LNCaP clone FGC (cell line): ENCODE measurements at places on chromosomes 7 and 10.

DNA sequence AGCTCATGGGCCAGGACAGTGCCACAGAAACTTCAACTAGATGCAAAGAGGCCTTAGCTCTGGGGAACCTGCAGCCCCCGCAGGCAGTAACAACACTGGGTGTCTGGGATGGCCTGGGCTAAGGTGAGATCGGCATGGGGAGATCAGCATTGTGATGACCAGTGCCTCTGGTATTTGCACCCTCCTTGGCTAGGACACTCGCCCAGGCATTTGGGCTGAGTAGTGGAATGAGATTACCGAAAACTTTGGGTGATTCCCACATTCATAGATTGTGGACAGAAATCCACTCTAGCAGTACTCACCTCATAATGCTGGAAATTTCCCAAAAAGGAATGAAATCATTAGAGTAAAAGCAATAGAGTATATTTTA, 70.6 kb upstream of the ZMIZ2 start:
- no peak for DNase-seq

DNA sequence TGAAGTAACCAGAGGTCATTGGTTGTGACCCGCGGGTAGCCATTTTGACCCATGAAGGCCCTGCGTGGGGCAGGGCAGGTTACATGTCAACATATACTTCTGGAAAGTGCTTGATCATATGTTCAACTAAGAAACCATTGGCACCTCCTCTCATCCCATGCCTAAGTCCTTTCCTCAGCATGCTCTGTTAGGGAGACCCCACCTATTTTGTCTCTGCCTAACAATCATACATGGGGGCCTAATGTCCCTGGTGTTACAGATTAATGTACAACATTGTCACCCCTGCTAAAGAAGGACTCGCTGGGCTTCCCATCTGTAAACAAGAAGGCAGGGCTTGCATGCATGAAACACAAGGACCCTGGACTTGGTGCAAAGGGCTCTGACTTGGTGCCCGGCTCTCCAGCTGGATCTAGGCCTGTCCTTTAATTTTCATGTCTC, 133.7 kb upstream of the TNS3 start:
- no peak for DNase-seq

GRCh38 chr7:98387544-98388226, 13.2 kb downstream of the BAIAP2L1 start:
- DNase-seq, result no peak

- DNase-seq, result no peak
Observed at GRCh38 chr10:6482737-6483357, 97.2 kb downstream of the PRKCQ start.

DNA sequence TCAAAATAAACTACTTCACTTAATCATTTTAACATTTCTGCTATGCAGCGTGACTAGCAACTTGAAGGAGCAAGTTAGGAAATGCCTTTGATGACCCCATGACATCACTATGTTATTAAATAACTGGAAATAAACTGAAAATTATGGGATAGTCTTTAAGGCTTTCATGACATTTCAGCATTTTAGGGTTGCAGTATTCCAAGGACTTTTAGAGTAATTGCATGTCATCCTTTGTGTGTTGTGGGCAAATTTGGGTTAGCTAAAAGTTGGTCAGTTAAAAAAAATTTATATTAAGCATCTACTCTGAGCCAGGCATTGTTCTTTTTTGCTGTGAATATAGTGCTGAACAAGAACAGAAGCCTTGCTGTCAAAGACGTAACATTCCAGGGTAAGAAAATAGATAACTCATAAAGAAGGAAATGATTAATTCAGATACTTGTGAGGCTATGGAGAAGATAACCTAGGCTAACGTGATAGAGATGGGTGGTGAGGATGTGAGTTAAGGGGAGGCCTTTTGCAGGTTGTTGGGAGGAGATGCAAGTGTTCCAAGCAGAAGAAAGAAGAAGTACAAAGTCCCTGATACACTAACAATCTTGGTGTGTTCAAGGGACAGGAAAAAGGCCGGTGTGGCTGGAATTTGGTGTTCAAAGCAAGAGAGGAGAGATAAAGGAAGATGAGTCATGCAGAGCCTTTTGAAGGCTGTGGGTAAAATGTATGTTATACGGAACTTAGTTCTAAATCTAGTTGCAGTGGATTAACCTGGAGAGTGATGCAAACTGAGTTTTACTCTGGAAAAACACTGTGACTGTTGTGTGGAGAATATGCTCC, 610.2 kb downstream of the AUTS2 start:
- no peak for DNase-seq

DNA sequence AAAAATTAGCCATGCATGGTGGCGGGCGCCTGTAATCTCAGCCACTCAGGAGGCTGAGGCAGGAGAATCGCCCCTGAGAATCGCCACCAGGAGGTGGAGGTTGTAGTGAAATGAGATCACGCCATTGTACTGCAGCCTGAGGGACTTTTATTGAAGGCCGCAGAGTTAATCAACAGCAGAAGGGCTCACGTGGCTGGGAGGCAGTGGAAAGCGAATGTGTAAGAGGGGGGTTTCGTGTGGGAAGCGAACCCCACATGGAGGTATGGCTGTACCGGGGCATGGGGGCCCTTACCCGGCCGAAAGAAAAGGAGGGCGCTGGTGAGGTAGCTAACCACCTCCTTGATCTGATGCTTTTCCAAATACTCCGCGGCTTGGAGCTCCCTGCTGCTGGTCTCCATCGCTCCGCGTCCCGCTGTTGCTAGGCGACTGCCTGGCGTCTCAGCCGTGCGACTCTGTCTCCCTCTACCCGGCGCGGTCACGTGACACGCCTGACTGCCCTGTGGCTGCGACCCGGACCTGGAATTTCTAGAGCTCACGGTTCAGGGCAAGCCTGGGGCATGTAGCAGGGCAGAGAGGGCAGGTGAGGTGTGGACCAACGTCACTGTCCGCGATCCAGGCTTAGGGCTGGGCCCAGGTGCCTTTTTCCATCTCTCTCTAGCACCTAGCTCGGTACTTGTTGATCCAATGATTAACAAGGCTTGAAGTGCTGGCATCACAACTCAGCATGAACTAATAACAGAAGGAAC, at the start of gene EFCAB10:
Gene EFCAB10 (minus strand): TSS at position 428 of the 746 bp plus-strand sequence. CDS start 30 bp downstream, at position 398.
- DNase-seq, result no peak

DNA sequence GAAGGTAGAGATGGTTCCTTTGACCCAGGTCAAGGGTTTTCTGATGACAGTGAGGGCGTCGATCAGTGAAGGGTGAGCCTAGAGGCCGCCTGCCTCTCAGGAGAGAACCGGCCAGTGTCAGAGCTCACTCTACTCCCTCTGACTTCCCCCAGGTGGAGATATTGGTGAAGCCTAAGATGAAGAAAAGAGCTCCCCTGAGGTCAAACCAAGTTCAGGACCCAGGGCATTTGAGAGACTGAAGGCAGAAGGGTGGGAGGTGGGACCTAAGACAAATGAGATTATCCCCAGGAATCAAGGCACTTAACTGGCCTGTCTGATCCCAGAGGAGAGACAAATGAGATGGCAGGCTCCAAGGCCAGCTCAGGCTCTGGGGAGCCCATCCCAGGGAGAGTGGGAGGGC, 104.7 kb downstream of the CDH23 start:
- DNase-seq, result no peak

DNA sequence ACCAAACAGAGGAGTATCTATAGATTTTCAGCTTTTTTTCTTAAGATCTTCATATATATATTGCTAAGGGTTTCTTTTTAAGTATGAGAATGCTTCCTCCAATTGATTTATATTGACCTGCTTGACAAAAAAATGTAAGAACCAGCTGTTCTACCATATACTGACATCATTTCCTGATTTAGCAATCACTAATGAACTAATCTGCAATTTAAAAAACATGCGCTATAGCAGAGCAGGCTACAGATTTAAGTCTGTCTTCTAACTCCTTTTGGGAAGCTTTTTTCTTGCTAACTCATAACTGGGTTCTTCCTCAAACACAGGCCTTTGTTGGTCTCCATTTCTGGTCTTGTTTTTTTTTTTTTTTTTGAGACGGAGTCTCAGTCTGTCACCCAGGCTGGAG, 33.2 kb downstream of the ABCC2 start:
- DNase-seq, result no peak

GRCh38 chr7:114970732-114971131, 48.8 kb downstream of the MDFIC start:
- DNase-seq, result no peak

DNA sequence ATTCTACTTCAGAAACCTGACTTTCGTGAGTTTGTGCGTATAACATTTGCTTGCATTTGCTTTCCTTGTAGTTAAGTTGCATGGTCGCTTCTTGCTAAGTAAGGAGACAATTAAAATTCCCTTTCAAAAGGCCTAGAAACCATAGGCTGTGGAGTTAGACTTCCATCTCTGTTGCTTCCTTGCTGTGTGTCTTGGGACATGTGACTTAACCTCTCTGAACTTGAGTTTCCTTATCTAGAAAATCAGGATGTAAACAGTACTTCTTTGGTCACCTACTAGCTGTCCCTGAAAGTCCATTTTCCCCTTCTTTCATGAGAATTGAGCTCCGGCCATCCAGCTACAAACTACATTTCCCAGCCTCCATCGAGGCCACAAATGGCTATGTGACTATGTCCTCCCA, 89.2 kb downstream of the ITIH5 start:
- DNase-seq, result no peak

- no peak for DNase-seq
Observed at GRCh38 chr10:128476845-128477244, 350.6 kb upstream of the MKI67 start.

DNA sequence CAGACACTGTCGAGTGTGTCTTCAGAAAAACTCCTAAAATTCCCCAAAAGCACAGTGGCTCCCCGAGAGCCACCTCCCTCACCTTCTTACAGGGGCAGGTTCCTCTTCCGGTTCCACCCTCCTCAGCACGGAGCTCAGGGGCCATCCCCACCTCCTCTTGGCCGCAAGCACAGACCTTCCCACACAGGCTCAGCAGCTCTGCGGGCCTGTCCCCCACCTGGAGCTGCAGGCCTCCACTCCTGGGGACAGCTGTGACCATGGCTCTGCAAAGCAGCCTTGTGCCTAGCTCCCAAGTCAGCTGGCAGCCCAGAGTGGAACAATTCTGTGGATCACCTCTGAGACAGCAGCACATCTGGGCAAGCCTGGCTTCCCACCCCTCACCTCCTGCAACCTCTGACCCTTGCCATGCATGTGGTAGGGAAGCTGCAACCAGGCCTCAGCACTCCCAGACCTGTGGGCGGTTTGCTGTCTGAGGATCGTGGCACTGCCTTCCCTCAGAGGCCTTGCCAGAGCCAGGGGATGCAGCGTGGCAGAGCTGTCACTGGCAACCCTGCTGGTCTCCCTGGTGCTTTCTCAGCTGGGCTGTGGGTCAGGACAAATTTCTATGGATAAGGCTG, 79.7 kb downstream of the ALOX5 start:
- DNase-seq, result no peak

DNA sequence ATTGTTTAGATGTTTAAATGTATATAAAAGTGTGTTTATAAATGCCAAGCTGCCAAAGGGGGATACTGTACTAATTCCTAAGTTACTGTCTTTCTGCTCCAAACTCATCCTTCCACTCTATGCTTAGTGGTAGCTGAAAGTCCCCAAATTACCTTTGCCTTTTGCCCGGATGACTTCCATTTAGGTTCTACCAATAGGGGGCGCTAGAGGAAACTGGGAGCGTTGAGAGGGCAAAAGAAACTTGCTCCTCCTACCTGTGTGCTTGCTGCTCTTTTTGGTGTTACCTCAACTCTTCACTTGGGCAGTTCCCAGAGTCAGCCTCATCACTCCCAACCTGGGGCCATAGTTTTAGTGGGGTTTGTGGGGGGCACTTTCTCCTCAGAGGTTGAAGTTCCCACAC, 5.9 kb upstream of the OR2A25 start:
- DNase-seq, result no peak

DNA sequence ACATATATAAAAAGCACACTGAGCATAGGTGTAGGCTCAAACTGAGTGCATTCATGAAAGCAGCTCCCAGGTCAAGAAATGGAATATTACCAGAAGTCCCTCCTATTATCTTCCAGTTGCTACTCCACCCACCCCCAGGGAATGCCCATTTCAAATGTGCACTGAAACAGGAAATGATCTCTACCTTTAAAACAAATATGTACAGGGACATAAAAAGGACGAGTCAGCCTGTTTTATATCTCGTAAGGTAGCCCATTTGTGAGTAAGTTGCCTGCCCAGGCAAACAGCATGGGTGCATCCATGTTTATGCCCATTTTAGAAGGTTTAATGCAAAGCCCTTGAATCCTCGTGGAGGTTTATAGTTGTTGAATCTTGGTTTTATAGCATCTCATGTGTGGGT, 10.4 kb downstream of the FFAR4 start:
- DNase-seq, result peak; percentile 84

DNA sequence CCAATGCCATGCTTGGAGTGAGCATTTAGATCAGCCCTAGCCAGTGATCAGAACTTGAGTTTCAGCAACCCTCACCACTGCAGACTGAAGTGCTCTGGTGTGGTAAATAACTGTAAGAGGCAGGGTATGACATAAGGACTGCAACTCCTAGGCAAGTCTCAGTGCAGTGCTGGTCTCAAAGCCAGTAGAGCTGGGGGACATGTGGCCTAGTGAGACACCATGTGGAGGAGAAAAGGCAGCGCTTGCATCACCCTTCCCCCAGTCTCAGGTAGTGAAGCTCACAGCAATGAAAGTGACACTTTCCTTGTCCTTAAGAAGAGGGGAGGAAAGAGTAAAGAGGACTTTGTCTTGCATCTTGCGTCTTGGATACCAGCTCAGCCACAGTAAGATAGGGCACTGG, 386.8 kb upstream of the POT1 start:
- peak; percentile 37 for DNase-seq

- no peak for DNase-seq
Observed at GRCh38 chr7:129544700-129545099, 42.4 kb downstream of the SMKR1 start.

GRCh38 chr10:17202999-17203398, 1.5 kb upstream of the TRDMT1 start:
- DNase-seq, result no peak

- no peak for DNase-seq
Observed at GRCh38 chr7:106485031-106485551, 175.9 kb downstream of the CCDC71L start.

GRCh38 chr7:142908921-142909890, 23.7 kb upstream of the TRPV6 start:
- no peak for DNase-seq

- no peak for DNase-seq
Observed at GRCh38 chr10:60919551-60919950, 24.4 kb downstream of the RHOBTB1 start.

GRCh38 chr7:102953406-102953805, 40.6 kb downstream of the LRRC17 start:
- DNase-seq, result no peak
